Endothelial cell of umbilical vein (primary cell): ENCODE measurements at places on chromosomes 5 and 9. TPM values are rescaled to one million over a fixed set of nuclear protein-coding genes. Genes with fewer than 3 reads are reported as not detected.

The MEF2C gene
- polyA plus RNA-seq, result 16.1 and 21.2 TPM in 2 replicates

The FCN1 gene
- not detected in 2 replicates for polyA plus RNA-seq

GRCh38 chr9:133370685-133371084 lies 5.2 kb downstream of the SURF4 start:
- DNase-seq, result no peak

- no peak for DNase-seq
These were observed 28.0 kb upstream of the SYK start for GRCh38 chr9:90773617-90774016.

DNA sequence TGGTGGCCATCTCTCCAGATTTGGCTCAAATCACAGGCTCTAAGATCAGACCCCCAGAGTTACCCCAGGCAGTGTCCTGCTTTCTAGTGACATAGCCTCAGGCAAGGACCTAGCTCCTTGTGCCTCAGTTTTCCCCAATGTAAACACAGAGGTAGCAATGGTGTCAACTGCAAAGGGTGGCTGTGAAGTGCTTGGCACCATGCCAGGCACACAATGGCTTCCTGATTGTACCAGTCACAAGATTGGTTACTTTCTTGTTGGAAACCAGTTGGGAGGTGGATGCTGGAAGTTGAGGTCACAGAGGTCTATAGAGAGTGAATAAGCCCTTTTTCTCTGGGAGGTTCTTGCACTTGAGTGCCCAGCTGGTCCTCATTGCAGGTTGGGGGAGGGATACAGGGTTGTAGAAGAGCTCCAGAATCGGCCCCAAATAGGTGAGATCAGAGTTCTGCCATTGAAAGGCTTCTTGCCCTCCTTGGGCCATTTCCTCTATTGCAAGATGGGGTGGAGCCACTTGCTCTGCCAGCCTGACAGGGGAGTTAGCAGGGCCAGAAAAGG lies 2.3 kb downstream of the STKLD1 start:
- no peak for DNase-seq

DNA sequence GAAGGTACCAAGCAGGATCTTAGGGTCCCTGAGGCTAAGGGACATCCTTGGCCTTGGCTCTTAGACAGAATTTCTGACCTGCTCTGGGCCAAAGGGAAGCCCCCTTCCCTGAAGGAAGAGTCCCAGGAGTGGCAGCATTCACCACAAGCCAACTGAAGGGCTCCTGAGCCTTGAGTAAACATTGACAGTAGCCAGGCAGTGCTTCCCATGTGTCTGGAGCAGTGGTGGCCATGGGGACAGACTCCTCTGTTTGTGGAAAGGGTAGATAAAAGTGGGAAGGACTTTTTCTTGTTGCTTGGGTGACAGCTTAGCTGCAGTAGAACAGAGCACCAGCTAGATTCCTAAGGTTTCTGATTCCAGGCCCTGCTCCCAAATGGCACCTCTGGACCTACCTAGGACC lies 61.4 kb upstream of the VLDLR start:
- DNase-seq, result no peak

DNA sequence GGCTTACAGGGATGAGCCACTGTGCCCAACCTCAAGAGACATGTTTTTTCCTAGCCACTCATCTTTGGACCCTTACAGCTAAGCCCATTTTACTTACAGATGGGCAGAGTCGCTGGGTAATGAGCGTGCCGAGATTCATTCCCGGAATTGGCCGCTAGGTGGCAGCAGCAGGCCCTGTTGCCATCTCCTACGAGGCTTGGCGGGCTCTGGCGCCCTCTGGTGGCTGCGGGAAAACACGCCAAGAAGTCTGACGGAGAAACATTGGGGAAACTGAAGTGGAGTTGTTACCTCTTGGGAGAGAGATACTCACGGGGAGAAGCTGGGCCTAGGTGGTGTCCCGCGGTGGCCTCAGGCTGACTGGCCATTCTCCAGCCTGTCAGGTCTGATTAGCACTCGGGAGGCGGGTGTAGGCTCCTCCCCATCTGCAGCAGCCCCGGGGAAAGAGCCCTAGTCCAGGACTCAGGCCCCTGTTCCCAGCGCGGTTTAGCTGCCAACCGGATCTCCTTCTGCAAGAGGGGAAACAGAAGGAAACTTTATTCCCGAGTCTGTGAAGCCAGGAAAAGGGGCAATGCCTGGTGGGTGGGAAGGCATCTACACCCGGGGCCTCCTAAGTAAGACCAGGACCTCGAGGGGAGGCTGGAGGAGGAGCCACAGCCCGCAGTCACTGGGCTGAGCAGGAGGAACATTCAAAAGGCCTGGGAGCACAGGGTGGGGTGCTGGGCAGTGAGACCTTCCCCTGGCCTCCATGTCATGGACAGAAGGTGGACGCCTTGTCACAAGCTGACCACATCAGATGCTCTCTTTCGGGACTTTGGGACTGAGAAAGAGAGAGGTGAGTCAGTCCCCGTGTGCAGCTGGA lies 9.7 kb downstream of the PTGES2 start:
- peak; percentile 93 for DNase-seq

GRCh38 chr5:163730206-163730756 lies 224.9 kb downstream of the MAT2B start:
- DNase-seq, result no peak

DNA sequence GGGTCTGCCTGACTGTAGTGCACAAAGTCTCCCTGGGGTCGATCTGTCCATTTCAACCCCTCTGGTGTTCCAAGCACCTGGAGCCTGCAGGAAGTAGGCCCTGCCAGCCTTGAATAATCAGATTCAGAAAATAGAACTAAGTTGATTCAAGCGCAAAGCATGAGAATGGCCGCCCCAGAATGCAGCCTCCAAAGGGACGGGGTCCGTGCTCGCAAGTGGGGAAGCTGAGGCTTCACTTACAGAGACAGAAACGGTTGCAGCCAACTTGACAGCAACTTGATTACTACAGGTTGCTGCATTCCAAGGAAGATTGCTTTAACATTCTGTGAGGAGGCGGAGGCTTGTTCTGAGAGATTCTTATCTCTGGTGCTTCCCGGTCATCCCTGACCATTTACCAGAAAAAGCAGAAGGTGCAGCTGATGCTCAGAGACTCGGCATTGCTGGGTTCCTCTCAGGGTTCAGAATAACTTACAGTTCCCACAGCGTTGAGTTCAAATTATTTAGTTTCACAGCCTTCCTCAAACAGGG lies 14.9 kb upstream of the LRRC14B start:
- no peak for DNase-seq

DNA sequence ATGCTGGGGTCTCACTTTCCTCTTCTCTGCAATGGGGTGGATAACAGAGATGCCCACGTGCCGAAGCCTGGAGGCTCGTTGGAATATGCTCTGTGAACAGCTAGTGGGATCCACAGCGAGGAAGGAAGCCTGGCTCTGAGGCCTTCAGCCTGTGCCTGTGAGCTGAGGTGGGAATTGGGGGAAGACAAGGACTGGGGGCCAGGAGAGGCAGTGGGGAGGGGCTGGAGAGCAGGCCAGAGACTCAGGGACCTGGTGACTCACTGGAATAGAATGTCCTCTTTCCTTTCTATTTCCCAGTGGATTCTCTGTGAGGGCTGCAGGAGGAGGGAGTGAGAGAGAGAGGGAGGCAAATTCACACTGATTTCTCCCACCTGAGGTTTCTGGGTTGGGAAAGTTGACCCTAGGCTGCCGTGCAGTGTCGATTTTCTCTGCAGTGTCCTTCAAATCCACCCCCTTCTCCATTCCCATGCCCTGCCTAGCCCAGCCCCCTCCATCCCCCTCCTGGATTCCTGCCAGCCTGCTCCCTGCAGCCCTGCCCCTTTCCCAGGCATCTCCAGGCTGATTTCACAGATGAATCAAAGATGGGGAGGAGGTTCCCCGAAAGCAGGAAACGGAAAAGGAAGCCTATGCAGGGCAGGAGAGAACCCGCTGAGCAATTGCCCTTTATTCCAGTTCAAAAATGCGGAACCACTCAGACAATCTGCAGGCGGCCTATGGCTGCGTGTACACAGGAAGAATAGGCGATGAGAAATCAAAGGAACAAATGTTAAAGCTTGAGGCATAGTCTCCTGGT lies 1.4 kb upstream of the SPAAR start:
- DNase-seq, result peak; percentile 89

The BTNL9 gene
- 0.33 TPM in 1 of 2 replicates, not detected in the other for polyA plus RNA-seq

The GOLM1 gene
- 42.7 and 49.8 TPM in 2 replicates for polyA plus RNA-seq

The CARTPT gene
- polyA plus RNA-seq, result not detected in 2 replicates

The FAM221B gene
- polyA plus RNA-seq, result not detected in 2 replicates

The MEGF10 gene
- polyA plus RNA-seq, result 0.30 and 0.41 TPM in 2 replicates

The SEMA6A gene
- polyA plus RNA-seq, result 0.43 TPM in 2 replicates

GRCh38 chr5:67636091-67636490 lies 439.5 kb upstream of the CD180 start:
- DNase-seq, result no peak

DNA sequence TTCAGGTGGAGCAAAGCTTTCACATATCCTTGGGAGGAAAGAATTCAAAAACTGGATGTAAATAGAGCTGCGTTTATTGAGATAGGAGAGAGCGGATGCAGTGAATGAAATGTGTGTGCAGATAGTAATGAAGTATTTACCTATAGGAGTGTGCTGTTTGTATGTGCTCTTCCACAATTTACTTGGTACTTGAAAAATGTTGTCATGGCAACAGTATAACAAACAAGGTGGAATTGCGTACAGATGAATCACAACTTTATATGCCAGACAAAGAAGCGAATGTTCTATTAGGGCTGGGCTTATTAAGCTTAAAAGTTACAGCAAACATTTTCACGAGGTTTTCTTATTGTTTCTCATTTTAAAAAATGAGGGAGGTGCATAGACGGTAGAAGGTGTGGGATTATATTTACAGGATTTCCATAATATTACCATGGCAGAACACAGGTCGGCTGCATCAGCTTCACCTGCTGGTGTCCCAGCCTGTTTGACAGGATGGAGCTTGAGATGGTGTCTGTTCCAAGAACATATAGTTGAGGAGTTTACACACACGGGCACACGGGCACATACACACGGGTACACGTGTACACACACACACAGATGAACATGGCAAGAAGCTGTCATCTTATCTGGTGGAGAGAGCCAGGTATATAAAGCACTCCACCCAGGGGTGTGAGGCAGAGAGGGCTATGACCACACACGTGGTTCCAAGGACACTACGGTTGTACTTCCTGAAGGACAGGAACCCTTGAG lies 155.7 kb downstream of the RMI1 start:
- no peak for DNase-seq

- no peak for DNase-seq
These were observed 202.0 kb upstream of the NR3C1 start for GRCh38 chr5:143605403-143606005.

The ACTBL2 gene
- polyA plus RNA-seq, result 0.03 and 0.08 TPM in 2 replicates

The DND1 gene
- polyA plus RNA-seq, result 1.2 and 1.4 TPM in 2 replicates

The ESM1 gene
- 214 and 221 TPM in 2 replicates for polyA plus RNA-seq

DNA sequence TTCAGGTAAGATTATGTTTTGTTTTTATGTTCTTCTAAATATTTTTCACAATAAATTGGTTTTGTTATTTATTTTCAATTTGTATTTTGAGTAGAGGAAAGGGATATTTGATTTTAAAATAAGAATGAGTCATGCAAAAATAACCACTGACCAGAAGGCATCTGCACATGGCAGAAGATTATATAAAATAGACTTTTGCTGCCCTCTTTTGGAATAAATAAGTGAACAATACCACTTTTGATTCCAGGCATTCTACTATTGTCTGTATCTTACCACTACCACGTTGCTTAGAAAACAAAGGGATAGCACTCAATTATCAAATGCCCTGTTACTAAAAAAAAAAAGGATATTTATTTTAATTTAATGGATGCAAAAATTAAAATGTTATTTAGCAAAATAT lies 227.3 kb upstream of the ITGA1 start:
- DNase-seq, result peak; percentile 14

GRCh38 chr5:151208481-151208914 lies 15.4 kb downstream of the CCDC69 start:
- no peak for DNase-seq

The C9orf43 gene
- polyA plus RNA-seq, result 0.08 and 0.25 TPM in 2 replicates

The CCL27 gene
- polyA plus RNA-seq, result not detected in 2 replicates

GRCh38 chr9:125074976-125075375 lies 68.4 kb downstream of the SCAI start:
- peak; percentile 57 for DNase-seq

- no peak for DNase-seq
These were observed 131.9 kb downstream of the NPR3 start for GRCh38 chr5:32842813-32843530.
